Memory B cell (primary cell): ENCODE measurements at places on chromosomes 3 and 15.

GRCh38 chr15:60021589-60022378 lies 17.7 kb downstream of the FOXB1 start:
- no peak for DNase-seq

DNA sequence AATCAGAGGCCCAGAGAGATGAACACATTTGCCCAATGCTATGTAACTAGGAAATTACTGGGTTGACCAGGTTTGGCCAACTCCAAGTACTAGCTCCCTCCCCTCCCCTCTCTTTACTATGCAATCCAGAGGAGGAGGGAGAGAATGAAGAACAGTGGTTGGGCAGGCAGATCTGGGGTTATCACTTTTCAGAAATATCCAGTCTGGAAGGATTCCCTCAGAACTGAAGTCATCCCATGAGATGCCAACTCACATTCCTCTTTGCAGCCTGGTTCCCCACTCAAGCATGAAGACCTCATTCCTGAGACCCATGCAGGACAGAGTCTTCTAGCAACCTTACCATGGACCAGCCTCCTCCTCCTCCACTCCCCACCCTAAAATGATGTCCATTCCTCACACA lies 201.1 kb downstream of the TLE3 start:
- DNase-seq = no peak

GRCh38 chr15:82995938-82996337 lies 9.9 kb downstream of the RAMAC start:
- DNase-seq = no peak

GRCh38 chr3:49035281-49035680 lies 6.1 kb upstream of the IMPDH2 start:
- DNase-seq = no peak

DNA sequence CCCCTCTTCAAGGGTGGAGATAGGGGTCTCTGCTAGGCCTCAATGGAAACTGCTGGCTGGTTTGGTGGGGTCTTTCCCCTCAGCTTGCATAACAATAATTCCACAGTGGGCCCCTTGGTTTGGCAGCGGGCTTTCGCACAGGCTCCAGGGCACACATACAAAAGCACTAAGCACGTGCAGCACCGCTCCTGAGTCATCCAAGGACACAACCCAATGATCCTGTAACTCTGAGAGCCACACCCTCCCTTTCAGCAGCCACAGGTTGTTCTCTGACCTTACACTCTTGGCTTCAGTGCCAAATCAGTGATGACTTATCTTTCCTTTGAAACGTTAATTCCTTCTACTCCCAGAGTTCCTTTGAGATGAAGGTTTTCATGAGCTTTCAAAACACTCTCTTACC lies 41.7 kb downstream of the DAPK2 start:
- DNase-seq = no peak

GRCh38 chr3:60575718-60576272 lies 675.5 kb downstream of the FHIT start:
- no peak for DNase-seq

DNA sequence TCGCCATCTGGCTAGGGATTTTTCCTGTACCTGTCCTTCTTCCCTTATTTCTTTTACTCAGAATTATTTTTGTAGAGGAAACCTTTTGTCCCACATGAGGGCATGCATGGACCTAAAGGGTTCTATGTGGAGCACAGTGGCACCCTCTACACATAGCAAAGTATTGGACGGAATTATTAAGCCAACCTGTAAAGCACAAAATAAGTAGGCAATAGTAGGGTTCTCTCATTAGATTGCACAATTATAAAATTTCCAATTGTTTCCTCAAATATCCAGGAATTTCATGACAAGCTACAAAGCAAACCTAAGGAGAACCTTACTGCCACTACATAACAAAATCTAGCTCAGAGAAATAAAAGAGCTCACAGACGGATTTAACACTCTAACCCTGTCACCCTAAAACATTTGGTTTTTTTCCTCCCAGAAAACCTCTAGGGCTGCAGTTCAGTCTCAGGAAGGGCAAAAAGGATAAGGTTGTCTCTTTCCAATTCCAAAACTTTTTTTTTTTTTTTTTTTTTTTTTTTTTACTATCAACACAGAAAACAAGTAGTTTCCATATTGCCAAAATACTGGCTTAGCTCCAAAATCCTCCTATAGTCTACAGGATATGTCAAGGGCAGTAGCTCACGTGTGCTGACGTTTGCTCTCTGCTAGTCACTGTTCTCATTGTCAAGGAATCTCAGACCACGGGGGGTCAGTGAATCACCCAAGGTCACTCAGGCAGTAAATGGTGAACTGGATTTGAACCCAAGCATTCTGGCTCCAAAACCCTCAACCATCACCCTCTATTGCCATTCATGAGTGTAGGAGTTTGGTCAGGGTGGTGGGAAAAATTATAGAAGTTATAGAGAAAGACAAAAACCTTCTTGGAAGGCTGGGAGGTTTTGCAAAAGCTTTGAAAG lies 52.3 kb downstream of the NCEH1 start:
- DNase-seq = no peak

- no peak for DNase-seq
Observed at GRCh38 chr3:72281551-72281950, 496.6 kb upstream of the PROK2 start.

- DNase-seq = no peak
Observed at GRCh38 chr3:58116985-58117384, 93.8 kb downstream of the DNASE1L3 start.

- DNase-seq = no peak
Observed at GRCh38 chr15:88707771-88708654, 69.2 kb downstream of the ISG20 start.
